ENCODE measurements at places on chromosomes 16 and 17.
A peak's percentile ranks its signal among the peaks of the same experiment; 100 is the strongest.

- no peak for DNase-seq
These were observed 75.5 kb downstream of the GPRC5B start for GRCh38 chr16:19809121-19809635.

- DNase-seq = no peak
These were observed 130.8 kb upstream of the CHMP6 start for GRCh38 chr17:80860703-80861417.

- no peak for DNase-seq
These were observed 37.6 kb downstream of the B4GALNT2 start for GRCh38 chr17:49170216-49170615.

GRCh38 chr17:21194226-21194625 lies 19.7 kb downstream of the TMEM11 start:
- no peak for DNase-seq

GRCh38 chr16:35754391-35755369 lies 2295.3 kb downstream of the TP53TG3F start:
- DNase-seq = no peak

DNA sequence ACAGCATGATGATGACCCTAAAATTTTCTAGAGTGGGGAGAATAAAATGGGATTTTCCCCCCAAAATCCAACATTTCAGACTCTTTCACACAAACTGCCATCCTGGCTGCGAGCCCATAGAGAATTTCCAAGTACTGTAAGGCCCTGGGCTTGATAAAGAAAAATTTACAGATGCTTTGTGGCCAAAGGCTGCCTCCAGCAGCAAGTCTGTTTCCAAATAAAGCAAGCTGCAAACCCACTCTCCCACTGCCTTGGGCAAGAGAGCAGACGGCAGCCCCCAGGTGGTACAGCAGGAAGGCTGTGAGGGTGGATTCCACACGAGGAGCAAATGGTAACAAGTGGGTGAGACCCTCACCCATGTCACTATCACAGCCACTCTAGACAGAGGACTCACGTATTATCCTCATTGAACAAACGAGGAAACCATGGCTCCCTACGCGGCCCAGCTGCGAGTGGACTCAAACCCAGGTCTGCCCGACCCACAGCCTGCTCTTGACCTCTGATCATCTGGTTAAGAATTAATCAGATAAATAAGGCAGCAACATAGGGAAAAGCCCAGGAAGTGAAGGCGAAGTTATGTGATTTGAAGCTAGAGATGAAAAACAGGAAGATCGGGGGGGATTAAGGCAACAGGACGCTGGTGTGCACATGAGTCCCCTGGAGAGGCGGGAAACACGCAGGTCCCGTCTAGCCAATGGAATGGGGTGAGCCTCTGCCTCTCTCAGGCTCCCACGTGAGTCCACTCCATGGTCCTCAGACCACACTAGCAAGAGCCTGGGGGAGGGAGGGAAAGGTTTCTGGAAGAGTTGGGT lies 37.4 kb downstream of the AXIN2 start:
- no peak for DNase-seq

DNA sequence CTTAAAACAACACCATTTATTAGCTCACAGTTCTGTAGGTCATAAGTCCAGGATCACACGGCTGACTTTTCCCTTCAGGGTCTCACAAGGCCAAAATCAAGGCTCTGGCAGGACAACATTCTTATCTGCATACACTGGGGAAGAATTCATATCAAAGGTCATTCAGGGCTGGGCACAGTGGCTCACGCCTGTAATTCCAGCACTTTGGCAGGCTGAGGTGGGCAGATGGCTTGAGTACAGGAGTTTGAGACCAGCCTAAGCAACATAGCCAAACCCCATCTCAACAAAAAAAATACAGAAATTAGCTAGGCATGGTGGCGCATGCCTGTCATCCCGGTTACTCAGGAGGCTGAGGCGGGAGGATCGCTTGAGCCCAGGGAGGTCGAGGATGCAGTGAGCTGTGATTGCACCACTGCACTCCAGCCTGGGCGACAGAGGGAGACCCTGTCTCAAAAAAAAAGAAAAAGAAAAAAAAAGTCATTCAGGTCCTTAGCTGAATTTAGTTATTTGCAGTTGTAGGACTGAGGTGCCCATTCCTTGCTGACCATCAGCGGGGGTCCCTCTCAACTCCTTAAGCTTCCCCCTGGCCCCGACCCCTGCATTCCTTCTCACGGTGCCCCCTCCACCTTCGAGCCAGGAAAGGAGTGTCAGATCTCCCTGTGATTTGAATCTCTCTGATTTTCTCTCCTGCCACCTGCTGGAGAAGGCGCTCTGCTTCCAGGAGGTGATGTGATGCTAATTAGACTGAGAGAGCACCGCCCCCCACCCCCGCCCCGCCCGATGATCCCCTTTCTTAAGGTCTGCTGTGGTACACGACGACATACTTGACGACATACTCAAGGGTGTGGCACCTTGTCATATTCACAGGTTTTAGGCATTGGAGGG lies 91.8 kb upstream of the CLEC18A start:
- DNase-seq = peak; percentile 38

GRCh38 chr16:81319221-81319912 lies 4.6 kb downstream of the GAN start:
- no peak for DNase-seq

GRCh38 chr16:2511996-2512734 lies 1.6 kb upstream of the ATP6V0C start:
- no peak for DNase-seq

DNA sequence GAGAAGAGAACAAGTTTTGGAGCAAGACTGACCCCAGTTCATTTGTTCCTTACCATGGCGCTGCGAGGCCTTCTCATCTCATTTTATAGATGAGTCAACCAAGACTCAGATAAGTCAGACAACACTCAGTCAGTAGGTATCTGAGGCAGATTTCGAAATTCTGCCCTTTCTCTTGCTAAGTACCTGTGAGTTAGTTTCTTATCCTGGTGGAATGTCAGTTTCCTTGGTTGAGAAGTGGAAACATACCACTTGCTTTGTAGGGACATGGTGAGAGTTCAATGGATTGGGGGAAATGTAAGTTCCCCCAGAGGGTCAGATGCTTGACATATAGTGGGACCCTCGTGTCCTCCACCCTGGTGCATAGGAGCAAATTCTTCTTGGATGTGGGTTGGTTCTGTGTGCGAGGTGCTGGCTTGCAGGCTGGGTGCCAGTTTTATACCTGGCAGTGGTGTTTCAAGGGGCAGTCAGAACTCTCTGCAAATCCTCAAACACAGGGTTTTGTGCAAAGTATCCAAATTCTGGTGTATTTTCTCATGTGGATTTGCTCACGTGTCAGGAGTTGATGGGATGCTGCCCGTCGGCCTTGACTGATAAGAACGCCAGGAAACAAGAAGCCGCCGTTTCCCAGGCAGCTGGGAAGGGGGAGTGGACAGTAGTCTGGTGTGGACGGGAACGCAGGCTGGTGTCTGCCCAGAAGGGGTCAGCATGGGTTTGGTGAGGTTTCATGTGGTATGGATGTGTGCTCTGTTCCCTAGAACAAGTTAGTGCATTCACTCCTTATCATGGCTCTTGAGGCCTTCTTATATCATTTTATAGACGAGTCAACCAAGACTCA lies 61.1 kb upstream of the CIBAR2 start:
- no peak for DNase-seq

DNA sequence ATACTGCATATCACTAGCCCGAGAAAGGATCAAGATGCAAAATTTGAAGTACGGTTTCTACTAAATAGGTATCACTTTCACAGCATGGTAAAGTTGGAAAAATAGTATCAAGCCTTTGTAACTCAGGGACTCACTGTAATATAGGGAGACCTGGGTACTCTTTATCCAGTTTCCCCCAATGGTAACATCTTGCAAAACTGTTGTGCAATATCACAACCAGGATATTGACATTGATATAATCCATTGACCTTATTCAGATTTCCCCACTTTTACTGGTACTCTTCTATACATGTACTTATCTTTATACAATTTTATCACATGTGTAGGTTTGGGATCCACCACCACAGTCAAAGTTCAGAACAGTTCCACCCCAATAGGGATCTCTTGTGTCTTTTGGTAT lies 20.4 kb upstream of the GINS3 start:
- DNase-seq = no peak

DNA sequence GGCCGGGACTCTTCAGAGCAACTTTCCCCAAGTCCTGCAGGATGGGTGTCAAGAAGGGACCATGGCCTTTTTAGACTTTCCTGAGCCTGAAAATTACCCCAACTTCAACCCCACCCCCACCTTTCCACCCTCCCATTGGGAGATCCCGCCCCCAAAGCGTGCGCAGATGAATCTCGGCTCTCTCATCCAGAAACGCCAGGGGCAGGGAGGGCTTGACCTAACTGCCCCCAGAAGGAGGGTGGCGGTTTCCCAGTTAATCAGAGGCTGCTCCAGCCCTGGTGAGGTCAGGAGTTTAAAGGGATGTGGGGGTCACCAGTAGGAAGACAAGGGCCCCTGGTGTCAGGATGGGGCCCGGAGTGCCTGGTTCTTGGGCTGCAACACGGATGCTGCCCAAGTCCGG lies 480 bp downstream of the KIF19 start:
- no peak for DNase-seq

- DNase-seq = no peak
These were observed 5.1 kb downstream of the GALNS start for GRCh38 chr16:88851616-88852015.

- no peak for DNase-seq
These were observed 71.4 kb downstream of the MARF1 start for GRCh38 chr16:15571557-15571956.

GRCh38 chr16:57711-58110 lies 4.1 kb downstream of the SNRNP25 start:
- DNase-seq = no peak

- no peak for DNase-seq
These were observed 65.0 kb downstream of the SMG6 start for GRCh38 chr17:2238432-2239169.

DNA sequence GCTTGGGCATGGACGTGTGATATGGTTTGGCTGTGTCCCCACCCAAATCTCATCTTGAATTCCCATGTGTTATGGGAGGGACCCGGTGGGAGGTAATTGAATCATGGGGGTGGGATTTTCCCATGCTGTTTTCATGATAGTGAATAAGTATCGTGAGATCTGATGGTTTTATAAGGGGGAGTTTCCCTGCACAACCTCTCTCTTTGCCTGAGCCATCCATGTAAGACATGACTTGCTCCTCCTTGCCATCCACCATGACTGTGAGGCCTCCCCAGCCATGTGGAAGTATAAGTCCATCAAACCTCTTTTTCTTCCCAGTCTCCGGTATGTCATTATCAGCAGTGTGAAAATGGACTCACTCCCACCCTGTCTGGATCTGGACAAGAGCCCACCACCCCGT lies 393.4 kb downstream of the SEC14L1 start:
- DNase-seq = no peak

GRCh38 chr16:27374804-27375425 lies 27.1 kb upstream of the IL21R start:
- DNase-seq = peak; percentile 68

DNA sequence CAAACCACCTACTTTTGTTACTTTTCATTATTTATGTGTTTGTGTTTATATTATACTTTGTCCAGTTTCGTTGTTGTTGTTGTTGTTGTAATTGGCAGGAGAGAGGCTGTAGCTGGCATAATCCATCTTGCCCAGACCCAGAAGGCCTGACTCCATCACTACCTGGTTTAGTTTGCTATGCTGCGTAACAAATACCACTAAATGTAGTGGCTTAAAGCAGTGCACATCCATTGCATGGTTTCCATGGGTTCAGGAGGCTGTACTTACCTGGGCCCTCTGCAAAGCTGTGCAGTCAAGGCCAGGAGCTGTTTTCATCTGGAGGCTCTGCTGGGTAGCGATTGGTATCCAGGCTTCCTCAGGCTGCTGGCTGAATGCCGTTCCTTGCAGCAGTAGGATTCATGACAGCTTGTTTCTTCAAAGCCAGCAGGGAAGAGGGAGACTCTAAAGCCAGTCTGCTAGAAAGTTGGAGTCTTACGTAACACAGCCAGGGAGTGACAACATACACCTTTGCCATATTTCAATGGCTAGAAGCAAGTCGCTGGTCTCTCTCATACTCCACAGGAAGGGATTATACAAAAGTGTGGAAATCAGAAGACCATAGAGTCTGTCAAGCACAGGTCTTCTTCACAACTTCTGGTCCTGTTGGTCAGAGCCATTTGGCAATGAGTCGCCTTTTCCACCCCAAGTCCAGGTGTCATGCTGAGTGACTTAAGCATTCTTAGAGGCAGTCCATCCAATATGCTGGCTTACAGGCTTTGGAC lies 41.1 kb downstream of the TNRC6C start:
- no peak for DNase-seq

- DNase-seq = no peak
These were observed 23.7 kb downstream of the OR1D5 start for GRCh38 chr17:3039736-3040135.

GRCh38 chr17:13346592-13346991 lies 255.1 kb downstream of the HS3ST3A1 start:
- DNase-seq = no peak

- DNase-seq = no peak
These were observed 64.2 kb upstream of the DOC2B start for GRCh38 chr17:245611-246010.

DNA sequence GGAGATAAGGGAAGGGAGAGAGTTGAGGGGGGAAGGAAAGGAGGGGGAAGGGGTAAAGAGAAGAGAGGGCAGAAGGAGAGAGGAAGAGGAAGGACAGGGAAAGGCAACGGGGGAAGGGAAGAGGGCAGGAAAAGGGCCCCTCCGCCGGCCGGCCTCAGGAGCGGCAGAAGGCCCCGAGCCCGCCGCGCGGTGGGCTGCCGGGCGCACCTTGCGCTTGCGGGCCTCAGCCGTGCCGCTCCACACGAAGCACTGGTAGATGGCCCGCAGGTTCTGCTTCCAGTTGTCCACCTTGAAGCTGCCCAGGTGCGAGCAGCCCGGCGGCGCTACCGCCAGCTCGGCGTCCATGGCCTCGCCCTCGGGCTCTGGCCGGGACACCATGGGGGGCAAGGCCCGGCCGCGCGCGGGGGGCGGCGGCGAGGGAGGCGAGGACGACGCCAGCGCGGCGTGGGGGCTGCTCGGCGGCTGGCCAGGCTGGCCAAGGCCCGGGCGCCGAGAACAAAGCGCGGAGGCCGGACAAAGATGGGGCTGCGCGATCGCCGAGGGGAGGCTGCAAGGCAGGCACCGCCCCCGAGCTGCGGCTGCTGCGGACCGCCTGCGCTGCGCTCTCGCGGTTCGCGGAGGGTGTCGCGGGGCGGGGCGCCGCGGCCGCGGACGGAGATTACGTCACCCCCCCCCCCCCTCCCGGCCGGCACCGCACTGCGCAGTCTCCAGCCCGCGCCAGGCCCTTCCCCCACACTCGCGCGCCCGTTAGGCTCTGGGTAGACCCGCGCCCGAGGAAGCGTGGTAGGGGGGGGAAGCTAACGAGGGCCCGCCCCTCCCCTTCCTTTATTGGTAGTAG lies at the start of gene USP22:
USP22 (minus strand) TSS at position 554 of the 838 bp plus-strand sequence; CDS start at position 378, 176 bp downstream.
- peak; percentile 96 for DNase-seq

DNA sequence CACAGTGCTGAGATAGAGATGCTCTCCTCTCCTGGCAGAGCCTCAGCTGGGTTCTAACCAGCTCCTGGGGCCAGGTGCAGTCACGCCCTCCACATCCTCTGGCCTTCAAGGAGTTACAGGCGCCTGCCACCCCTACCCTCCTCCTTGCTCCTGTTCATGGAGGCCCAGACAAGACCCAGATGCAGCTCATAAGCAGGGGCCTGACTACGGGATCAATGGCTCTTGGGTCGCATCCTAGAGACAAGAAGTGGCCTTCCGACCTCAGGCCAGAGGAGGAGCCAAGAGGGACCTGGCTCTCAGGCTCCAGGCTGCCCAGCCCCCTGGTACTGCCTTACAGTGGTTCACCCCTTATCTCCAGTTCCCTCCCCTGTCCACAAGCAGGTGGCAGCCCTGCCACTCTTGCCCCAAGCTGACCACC lies 23.0 kb downstream of the ARHGAP27 start:
- DNase-seq = no peak

- DNase-seq = no peak
These were observed 54.0 kb downstream of the TMEM132E start for GRCh38 chr17:34633351-34633750.

GRCh38 chr17:61199431-61200338 lies 200.0 kb upstream of the TBX2 start:
- DNase-seq = no peak
